ENCODE measurements at places on chromosomes 2 and 18.

DNA sequence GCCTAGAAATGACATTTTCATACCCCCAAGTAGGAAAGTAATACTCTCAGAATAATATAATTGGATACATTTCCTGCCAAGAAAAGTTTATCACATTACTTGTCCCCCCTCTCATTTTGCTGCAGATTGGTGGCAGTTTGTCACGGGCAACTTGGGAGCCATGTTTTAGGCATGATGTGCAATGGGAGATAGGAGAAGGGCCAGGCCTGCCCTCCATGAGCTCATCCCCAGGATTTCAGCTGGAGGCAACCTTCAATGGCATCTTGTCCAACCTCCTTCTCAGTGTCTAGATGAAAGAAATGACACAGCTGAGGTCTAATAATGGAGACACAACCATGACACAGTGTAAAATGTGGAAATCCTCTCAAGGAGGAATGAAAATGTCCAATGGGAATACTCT lies 11.4 kb upstream of the RAB31 start:
- no peak for DNase-seq

- no peak for DNase-seq
Measured at GRCh38 chr2:209389171-209389618, 34.7 kb upstream of the MAP2 start.

- no peak for DNase-seq
Measured at GRCh38 chr2:220053919-220054318, 426.5 kb downstream of the SLC4A3 start.

DNA sequence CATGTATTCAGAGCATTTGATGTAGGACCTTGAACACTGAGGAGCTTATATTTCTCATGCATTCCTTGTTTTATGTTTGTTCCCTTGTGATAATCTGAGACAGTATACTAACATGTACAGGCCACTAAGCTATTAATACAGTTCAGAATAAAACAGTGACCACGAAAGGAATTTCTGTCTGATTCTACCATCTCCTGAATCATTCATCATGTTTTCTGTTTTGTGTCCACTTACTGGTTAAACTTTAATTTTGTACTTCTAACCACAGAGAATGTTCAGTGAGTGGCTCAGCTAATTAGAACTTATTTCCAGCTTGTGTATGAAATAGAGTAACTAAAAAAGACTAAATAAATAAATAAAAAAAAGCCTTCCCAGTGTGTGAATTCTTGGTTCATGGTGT lies 110.4 kb downstream of the LRP1B start:
- DNase-seq = no peak

GRCh38 chr2:128169497-128169896 lies 78.5 kb downstream of the UGGT1 start:
- no peak for DNase-seq

- DNase-seq = no peak
Measured at GRCh38 chr18:80167931-80168330, 58.9 kb downstream of the ADNP2 start.

- DNase-seq = no peak
Measured at GRCh38 chr2:231383416-231384108, 11.9 kb upstream of the B3GNT7 start.

- DNase-seq = no peak
Measured at GRCh38 chr2:33526132-33526531, 49.7 kb downstream of the RASGRP3 start.

DNA sequence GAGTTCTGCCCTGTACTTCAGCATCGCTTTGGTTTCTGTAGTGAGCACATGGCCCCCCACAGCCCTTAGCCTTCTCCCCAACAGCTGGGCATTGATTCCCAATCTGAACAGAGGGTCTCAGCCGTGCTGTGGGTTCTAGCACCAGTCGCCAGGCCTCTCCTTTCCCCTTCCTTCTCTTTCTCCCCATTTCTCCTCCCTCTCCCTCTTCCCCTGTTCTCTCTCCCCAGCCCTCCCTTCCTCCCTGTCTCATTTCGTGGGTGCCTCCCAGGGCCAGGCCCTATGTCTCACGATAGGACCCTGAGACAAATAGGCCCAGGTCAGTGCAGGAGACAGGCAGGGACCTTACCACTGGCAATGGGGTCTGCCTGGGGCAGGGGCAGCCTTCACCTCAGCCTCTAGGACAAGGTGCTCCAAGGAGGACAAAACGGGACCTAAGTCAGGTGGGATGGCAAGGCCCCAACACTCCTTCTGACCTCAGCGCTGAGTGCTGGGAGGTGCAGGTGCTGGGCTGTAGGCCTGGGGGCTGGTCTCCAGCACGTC lies 143.4 kb upstream of the GPC1 start:
- DNase-seq = no peak

- no peak for DNase-seq
Measured at GRCh38 chr2:46984040-46984439, 68.4 kb upstream of the MCFD2 start.

DNA sequence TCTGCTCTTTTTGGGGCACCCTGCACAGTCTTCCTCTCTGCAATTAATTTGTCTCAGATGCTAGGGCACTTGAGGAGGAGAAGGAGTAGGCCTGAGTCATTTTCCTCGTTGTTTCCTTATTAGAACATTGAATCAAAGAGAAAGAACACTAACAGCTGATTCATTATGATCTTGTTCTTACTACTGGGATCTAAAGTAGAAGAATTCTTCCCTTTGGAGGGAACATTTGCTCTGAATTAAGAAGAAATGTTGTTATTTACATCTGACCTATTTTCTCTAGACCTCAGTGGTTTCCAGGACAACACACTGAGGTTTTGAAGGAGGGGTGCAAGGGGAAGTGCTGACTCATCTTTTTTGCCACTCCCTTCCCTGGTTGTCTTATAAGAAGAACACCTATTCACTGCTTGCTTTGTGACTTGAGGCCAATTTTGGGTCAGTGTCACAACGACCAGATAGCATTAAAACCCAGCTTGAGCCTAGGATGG lies 24.3 kb upstream of the STAT1 start:
- DNase-seq = no peak

GRCh38 chr2:27587025-27587424 lies 4.2 kb downstream of the ZNF512 start:
- DNase-seq = no peak

- no peak for DNase-seq
Measured at GRCh38 chr2:136065907-136066306, 52.0 kb downstream of the CXCR4 start.

DNA sequence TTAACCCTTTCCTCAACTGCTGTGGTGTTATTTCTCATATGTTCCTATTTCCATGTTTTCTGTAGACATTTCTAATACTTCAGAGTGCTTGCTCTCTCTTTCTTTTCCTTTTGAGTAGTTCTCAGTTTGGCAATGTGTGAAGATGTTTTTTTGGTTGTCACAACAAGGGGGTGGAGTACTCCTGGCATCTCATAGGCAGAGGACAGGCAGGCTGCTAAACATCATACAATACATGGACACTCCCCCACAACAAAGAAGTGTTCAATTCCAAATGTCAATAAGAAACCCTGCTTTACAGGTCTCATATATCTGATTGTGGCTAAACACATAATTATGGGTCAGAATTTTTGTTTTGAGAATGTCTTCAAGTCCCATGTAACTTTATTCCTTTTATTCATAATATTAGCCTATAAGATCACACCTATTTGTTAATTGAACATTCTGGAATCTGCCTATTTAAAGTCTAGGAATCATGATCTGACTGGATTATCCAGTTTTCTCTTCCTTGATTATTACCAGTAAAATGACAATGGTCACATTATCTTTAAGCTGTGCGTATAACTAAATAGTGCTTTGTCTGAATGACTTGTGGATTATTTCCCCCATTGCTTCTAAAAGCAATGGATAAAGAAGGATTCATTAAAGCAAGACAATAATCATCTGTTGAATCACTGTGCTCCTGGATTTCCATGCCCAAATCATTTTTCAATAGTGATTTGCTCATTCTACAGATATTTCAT lies 46.8 kb upstream of the ITPRID2 start:
- DNase-seq = no peak

DNA sequence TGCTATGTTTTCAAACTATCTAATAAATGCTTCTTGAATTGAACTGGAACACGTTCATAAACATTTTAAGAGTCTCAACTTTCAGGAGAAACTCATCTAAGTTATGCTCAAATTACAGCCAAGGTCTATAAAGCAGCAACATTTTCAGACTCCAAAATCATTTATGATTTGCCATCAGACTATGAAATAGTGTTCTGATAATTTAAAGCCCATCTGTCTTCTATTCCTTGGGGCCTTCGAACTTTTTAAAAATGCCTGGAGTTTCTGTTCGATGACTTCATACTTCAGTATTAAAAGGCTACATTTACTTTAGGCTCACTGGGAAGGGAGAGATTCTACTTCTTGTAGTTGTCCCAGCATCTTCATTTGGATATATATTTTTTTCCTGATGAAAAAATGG lies 73.6 kb upstream of the NXPH2 start:
- no peak for DNase-seq

GRCh38 chr2:154402213-154402612 lies 296.3 kb upstream of the KCNJ3 start:
- no peak for DNase-seq

- DNase-seq = no peak
Measured at GRCh38 chr18:25349926-25350487, 2.0 kb downstream of the ZNF521 start.

GRCh38 chr18:80251700-80252099 lies 4.4 kb upstream of the PARD6G start:
- DNase-seq = no peak

- DNase-seq = no peak
Measured at GRCh38 chr2:186100636-186101035, 362.0 kb downstream of the FSIP2 start.

- no peak for DNase-seq
Measured at GRCh38 chr2:197786010-197786877, 1.1 kb upstream of the BOLL start.

DNA sequence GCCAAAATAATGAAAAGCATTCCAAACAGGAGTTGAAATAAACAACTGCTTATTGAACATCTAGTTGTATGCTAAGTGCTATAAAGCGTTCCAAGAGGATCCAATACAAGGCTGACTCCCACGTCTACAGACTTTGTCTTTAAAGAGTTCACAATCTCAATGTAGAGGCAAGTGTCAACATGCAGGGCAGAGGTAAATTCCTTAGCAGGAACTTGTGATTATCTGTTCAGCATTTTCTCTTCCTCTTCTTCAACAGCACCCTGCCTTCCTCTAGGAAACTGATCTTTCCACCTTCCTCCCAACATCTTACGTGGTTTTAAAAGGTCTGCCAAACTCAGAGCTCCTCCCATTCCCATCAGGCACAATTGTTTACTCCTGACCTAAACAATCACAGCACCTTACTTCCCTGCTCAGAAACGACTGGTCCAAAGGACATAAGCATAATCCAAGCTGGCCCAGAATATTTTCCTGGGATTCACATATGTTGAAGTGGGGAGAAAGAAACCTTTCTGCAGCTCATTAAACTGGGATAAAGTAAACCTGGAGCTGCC lies 83.9 kb downstream of the ITSN2 start:
- DNase-seq = no peak

DNA sequence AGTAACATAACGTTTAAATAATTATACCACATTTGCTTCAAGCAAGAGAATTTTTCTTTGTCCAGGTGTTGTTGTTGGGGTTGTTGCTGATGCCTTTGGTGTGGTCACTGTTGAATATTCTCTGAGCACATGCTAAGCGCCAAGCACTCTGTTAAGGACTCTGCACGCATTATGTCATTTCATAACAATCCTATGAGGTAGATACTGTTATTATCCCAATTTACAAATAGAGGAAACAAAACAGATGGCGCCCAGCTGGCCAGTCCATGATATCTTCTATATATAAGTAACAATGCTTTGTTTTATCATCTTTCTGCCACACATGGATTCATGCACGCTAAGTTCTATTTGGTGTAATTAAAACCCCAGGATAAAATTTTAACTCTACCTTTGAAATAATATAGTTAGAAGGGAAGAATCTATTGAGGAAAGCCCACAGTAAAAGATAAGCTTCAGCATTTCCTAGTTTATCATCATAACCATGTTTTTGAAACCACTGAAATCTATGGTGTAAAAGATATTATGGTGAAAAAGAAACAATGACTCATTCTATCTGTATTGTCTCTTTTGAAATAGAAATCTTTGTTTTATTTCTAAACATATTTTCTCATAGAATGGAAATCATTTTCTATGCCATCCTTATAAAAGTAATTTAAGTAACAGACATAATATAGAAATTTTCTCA lies 199.7 kb downstream of the PID1 start:
- no peak for DNase-seq

DNA sequence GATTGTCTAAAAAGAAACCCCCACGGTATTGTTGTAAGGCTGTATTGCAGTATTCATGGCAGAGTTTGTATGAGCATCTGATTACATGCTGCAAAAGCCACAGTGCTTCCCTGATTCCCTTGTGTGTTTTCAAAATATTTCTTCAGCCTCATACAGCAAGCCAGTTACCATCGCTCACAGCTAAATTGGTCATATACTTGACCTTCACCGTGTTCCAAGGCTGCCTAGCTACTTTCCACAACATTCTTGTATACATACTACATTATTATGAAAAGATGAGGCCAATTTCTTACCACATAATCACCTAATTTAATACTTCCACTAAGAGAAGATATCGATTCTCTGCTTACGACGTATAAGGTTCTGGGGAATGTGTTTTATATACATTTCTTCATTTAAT lies 576.3 kb upstream of the CNTNAP5 start:
- no peak for DNase-seq

DNA sequence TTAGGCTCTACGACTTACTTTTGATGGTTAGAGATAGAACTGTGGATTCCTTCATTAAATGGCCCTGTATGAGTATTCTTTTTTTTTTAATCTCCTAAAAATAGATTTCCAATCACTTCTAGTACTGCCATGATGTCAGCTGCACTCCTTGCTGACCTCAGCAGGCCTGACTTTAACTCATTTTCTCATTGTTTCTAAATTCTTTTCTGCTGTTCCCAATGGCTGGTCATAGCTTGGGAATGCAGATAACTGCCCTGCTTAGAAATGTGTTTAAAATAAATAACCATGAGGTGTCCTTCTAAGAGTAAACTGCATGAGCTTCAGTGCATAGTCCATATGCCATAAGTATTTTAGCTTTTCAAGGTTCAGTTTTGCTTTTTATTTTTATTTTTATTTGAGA lies 15.7 kb downstream of the CCDC85A start:
- DNase-seq = no peak

DNA sequence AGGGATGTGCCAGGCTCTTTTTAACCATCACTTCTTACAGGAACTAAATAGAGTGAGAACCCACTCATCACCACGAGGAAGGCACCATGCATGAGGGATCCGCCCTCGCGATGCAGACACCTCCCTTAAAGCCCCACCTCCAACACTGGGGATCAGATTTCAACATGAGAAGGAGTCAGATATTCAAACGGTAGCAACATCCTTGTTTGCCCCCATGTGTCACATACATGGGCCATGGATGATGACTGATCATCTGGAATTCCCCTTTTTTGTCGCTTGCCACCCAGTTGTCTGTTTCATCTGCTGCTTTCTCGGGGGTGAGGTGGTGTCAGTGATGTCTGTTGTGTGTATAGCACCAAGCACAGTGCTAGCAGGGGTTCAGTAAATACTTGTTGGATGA lies 57.9 kb downstream of the NCK2 start:
- DNase-seq = no peak

DNA sequence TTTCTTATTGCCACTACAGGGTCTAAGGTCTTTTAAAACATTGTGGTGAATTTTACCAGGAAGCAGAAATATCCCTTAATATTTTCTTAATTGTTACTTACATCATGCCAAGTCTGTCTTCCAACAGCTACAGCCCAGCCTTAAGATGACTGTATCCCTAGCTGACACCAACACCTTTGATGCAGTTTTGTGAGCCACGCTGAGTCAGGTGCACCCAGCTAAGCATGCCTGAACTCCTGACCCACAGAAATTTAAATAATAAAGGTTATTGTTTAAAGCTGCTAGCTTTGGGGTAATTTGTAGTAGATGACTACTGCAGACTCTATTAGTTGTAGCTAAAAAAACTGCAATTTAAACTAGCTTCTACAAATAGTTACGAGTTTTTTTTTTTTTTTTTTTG lies 1757.9 kb upstream of the LRRTM1 start:
- no peak for DNase-seq

Measured in stimulated activated CD8-positive, alpha-beta memory T cell treated with anti-CD3 and anti-CD28 coated beads, Interleukin-2, amount 100 ng/mL, for 1 hour (primary cell).